ENCODE measurements at places on chromosomes 3 and 15. TPM values are rescaled to one million over a fixed set of nuclear protein-coding genes. Genes with fewer than 3 reads are reported as not detected.
A peak's percentile ranks its signal among the peaks of the same experiment; 100 is the strongest.

- DNase-seq, result no peak
- H3K36me3 ChIP-seq, result no peaks in the 10 kb centered on the region
- H3K4me3 ChIP-seq, result no peak overlapping the region
- no peaks in the 10 kb centered on the region for H3K27me3 ChIP-seq
These were observed 306.3 kb upstream of the CHRM5 start for GRCh38 chr15:33662014-33662413.

- H3K4me3 ChIP-seq, result no peak overlapping the region
- H3K4me1 ChIP-seq, result peaks cover 2% of the 10 kb centered on the region
- no peak for DNase-seq
- H3K36me3 ChIP-seq, result no peaks in the 10 kb centered on the region
- peaks cover 5% of the 10 kb centered on the region for H3K27me3 ChIP-seq
These were observed 16.1 kb upstream of the GYG1 start for GRCh38 chr3:148975248-148975647.

- DNase-seq, result no peak
- no peak overlapping the region for H3K27ac ChIP-seq
- peaks cover 6% of the 10 kb centered on the region for H3K27me3 ChIP-seq
- H3K36me3 ChIP-seq, result no peaks in the 10 kb centered on the region
These were observed 50.4 kb upstream of the CASR start for GRCh38 chr3:122132949-122133540.

DNA sequence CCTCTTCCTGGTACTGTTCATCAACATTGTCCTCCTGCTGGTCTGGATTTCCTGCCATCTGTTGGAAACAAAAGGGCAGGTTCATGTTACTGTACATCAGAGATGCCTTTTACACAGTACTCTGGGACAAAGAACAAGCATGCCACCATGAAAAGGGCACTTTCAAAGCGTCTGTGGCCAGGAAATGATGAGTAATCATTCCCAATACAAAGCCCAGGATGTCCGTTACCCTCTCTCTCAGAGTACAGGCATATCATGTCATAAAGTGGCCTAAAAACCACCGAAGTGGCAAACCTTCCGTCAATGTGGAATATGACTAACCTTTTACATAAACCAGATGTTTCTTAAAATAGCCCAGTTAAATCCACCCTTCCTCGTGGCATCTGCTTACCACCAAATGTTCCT is 71.2 kb downstream of the GOLIM4 start:
- peak overlapping the region; percentile 18 for H3K4me3 ChIP-seq
- H3K36me3 ChIP-seq, result peaks cover 15% of the 10 kb centered on the region
- DNase-seq, result peak; percentile 72
- H3K4me1 ChIP-seq, result peaks cover 21% of the 10 kb centered on the region

GRCh38 chr3:72530426-72530825 is 317.8 kb downstream of the SHQ1 start:
- H3K27me3 ChIP-seq, result peaks cover 13% of the 10 kb centered on the region
- H3K4me1 ChIP-seq, result peaks cover 6% of the 10 kb centered on the region
- no peak for DNase-seq
- H3K4me3 ChIP-seq, result no peak overlapping the region

DNA sequence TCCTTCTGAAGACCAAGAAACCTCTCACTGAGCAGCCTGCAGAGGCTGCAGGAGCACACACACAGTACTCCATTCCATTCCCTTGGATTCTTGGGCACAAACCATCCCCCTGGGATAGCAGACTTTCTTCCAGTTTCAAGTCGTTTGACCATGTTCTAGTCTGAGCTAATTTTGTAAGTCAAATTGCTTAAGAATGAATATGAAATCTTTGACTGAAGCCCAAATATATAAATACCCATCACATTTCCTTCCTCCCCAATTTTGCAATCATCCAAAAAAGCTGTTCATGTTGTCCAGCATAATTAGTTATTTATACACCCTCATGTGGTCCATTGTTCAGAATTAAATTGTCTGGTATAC is 231.2 kb upstream of the TPRG1 start:
- H3K27ac ChIP-seq, result no peak overlapping the region
- H3K4me1 ChIP-seq, result no peaks in the 10 kb centered on the region
- no peaks in the 10 kb centered on the region for H3K36me3 ChIP-seq
- DNase-seq, result no peak

- peaks cover 5% of the 10 kb centered on the region for H3K4me1 ChIP-seq
- H3K36me3 ChIP-seq, result no peaks in the 10 kb centered on the region
- peak overlapping the region; percentile 54 for H3K4me3 ChIP-seq
- peak; percentile 57 for DNase-seq
- no peak overlapping the region for H3K27ac ChIP-seq
- no peaks in the 10 kb centered on the region for H3K27me3 ChIP-seq
These were observed 127.6 kb upstream of the LMOD3 start for GRCh38 chr3:69250014-69250413.

GRCh38 chr3:16370872-16371740 is 106.1 kb downstream of the OXNAD1 start:
- no peak overlapping the region for H3K4me3 ChIP-seq
- H3K27ac ChIP-seq, result peak overlapping the region; percentile 86
- no peaks in the 10 kb centered on the region for H3K27me3 ChIP-seq
- peaks cover 88% of the 10 kb centered on the region for H3K36me3 ChIP-seq

- no peaks in the 10 kb centered on the region for H3K36me3 ChIP-seq
- H3K27me3 ChIP-seq, result peaks cover 11% of the 10 kb centered on the region
- H3K4me3 ChIP-seq, result no peak overlapping the region
- no peak overlapping the region for H3K27ac ChIP-seq
- no peak for DNase-seq
These were observed 39.2 kb upstream of the POLR2M start for GRCh38 chr15:57667171-57667849.

- H3K27me3 ChIP-seq, result no peaks in the 10 kb centered on the region
- H3K4me1 ChIP-seq, result peaks cover 9% of the 10 kb centered on the region
- no peak overlapping the region for H3K4me3 ChIP-seq
- no peaks in the 10 kb centered on the region for H3K36me3 ChIP-seq
These were observed 27.6 kb downstream of the SPTBN5 start for GRCh38 chr15:41866263-41866703.

GRCh38 chr3:108461661-108462111 is 48.7 kb downstream of the MYH15 start:
- H3K4me1 ChIP-seq, result no peaks in the 10 kb centered on the region
- no peak for DNase-seq
- peaks cover 1% of the 10 kb centered on the region for H3K27me3 ChIP-seq
- H3K4me3 ChIP-seq, result no peak overlapping the region

GRCh38 chr3:129535075-129535474 is 6.6 kb downstream of the RHO start:
- H3K4me3 ChIP-seq, result no peak overlapping the region
- H3K27me3 ChIP-seq, result no peaks in the 10 kb centered on the region
- no peaks in the 10 kb centered on the region for H3K36me3 ChIP-seq
- no peak for DNase-seq
- H3K4me1 ChIP-seq, result no peaks in the 10 kb centered on the region

GRCh38 chr3:183339461-183340086 is 86.5 kb downstream of the B3GNT5 start:
- peaks cover 7% of the 10 kb centered on the region for H3K4me1 ChIP-seq
- no peaks in the 10 kb centered on the region for H3K27me3 ChIP-seq
- H3K36me3 ChIP-seq, result peaks cover 3% of the 10 kb centered on the region

- H3K36me3 ChIP-seq, result no peaks in the 10 kb centered on the region
- no peak overlapping the region for H3K27ac ChIP-seq
- H3K4me1 ChIP-seq, result peaks cover 7% of the 10 kb centered on the region
- no peak overlapping the region for H3K4me3 ChIP-seq
These were observed 91.2 kb downstream of the SEMA5B start for GRCh38 chr3:122936335-122936734.

GRCh38 chr3:61200270-61200669 is 51.0 kb downstream of the FHIT start:
- DNase-seq, result no peak
- H3K4me1 ChIP-seq, result peaks cover under 1% of the 10 kb centered on the region
- peaks cover 2% of the 10 kb centered on the region for H3K36me3 ChIP-seq
- no peak overlapping the region for H3K27ac ChIP-seq
- H3K27me3 ChIP-seq, result no peaks in the 10 kb centered on the region

- peaks cover 4% of the 10 kb centered on the region for H3K4me1 ChIP-seq
- DNase-seq, result no peak
- H3K27me3 ChIP-seq, result peaks cover 34% of the 10 kb centered on the region
- no peaks in the 10 kb centered on the region for H3K36me3 ChIP-seq
- no peak overlapping the region for H3K27ac ChIP-seq
These were observed 543 bp downstream of the ARPIN start for GRCh38 chr15:89912145-89912673.

DNA sequence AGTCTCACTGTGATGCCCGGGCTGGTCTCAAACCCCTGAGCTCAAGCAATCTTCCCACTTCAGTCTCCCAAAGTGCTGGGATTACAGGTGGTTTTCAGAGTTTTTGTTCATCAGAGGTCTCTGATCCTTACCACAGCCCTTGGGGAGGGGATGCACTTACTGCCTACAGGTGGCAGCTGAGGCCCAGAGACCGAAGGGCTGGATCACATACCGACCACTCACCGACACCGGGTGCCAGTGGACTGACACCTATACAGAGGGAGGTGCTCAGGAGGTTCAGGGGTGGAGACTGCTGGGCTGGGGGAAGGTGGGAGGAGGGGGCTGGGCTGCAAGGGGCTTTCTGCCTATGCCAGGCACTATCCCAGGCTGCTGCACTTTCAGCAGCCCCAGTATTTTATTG is 19.5 kb downstream of the DUSP7 start:
- H3K4me3 ChIP-seq, result no peak overlapping the region
- H3K27me3 ChIP-seq, result no peaks in the 10 kb centered on the region
- H3K27ac ChIP-seq, result no peak overlapping the region
- H3K36me3 ChIP-seq, result no peaks in the 10 kb centered on the region
- peak; percentile 23 for DNase-seq

- DNase-seq, result no peak
- no peak overlapping the region for H3K27ac ChIP-seq
- H3K27me3 ChIP-seq, result no peaks in the 10 kb centered on the region
- no peak overlapping the region for H3K4me3 ChIP-seq
- H3K36me3 ChIP-seq, result no peaks in the 10 kb centered on the region
These were observed 942.0 kb downstream of the SQOR start for GRCh38 chr15:46576646-46577395.

- H3K4me3 ChIP-seq, result no peak overlapping the region
- no peaks in the 10 kb centered on the region for H3K4me1 ChIP-seq
- no peak for DNase-seq
- H3K27ac ChIP-seq, result no peak overlapping the region
These were observed 680.1 kb downstream of the EPHA3 start for GRCh38 chr3:89787485-89787884.

DNA sequence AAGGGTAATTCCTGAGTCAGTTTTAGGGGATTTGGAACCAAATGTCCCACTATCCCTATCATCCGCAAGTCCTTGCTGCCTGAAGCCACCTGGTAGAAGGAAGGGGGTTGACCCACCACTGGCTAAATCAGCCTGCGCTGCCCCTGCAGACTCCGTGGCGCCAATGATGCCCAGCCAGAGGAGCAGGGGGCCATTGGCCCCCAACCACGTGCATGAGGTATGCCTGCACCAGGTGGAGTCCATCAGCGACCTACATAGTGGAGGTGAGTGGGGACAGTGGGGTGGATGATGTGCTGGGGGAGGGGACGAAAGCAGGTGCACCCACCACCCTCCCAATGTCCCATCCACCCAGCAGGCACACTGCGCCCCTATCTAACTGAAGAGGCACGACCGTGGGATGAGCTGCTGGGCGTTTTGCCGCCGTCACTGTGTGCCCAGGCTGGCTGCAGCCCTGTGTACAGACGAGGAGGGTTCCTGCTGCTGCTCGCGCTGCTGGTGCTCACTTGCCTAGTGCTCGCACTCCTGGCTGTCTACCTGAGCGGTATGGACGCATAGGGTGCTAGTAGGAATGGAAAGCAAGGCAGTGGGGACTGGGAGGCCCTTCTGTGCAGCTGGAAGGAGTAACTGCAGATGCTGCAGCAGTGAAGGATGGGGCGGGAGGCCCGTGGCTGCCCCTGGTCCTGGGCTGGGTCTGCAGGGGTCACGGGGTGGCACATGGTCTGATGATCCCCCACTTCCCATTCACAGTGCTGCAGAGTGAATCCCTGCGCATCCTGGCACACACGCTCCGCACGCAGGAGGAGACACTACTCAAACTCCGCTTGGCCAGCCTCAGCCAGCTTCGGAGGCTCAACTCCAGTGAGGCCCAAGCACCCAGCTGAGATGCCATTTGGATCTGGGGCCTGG is 5.7 kb downstream of the IFRD2 start:
- peaks cover 37% of the 10 kb centered on the region for H3K36me3 ChIP-seq
- H3K4me3 ChIP-seq, result no peak overlapping the region
- H3K27me3 ChIP-seq, result no peaks in the 10 kb centered on the region
- no peak overlapping the region for H3K27ac ChIP-seq
- no peak for DNase-seq

GRCh38 chr3:42652251-42652610 is 1.3 kb upstream of the ZBTB47 start:
- DNase-seq, result no peak
- peaks cover 6% of the 10 kb centered on the region for H3K4me1 ChIP-seq
- peaks cover 5% of the 10 kb centered on the region for H3K27me3 ChIP-seq
- H3K4me3 ChIP-seq, result no peak overlapping the region
- no peak overlapping the region for H3K27ac ChIP-seq

DNA sequence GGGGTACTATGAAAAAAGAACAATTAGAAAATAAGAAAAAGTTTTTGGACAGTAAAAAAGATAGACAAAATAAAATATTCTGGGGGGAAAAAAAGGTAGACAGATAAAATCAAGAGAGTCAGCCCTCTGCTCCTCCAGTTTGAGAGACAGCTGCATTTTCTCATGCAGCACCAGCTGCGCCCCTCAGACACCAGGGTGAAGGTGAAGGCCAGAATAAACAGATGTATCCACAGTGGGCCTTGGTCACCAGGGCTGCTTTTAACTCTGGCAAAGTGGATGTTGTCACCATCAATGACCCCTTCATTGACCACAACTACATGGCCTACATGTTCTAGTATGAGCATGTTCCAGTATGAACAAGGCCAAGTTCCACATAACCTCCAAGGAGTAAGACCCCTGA is 13.9 kb upstream of the RNF7 start:
- no peak overlapping the region for H3K4me3 ChIP-seq
- peaks cover 12% of the 10 kb centered on the region for H3K27me3 ChIP-seq
- no peak overlapping the region for H3K27ac ChIP-seq

GRCh38 chr15:31268911-31269784 is 57.5 kb upstream of the KLF13 start:
- no peak overlapping the region for H3K4me3 ChIP-seq
- no peaks in the 10 kb centered on the region for H3K27me3 ChIP-seq
- no peak for DNase-seq
- peaks cover 46% of the 10 kb centered on the region for H3K4me1 ChIP-seq

- no peak for DNase-seq
- H3K27ac ChIP-seq, result no peak overlapping the region
- no peaks in the 10 kb centered on the region for H3K27me3 ChIP-seq
- peaks cover 72% of the 10 kb centered on the region for H3K36me3 ChIP-seq
These were observed 219.4 kb upstream of the BHLHE40 start for GRCh38 chr3:4759689-4760312.

GRCh38 chr3:162973428-162973917 is 1476.9 kb downstream of the OTOL1 start:
- DNase-seq, result no peak
- no peak overlapping the region for H3K27ac ChIP-seq
- no peaks in the 10 kb centered on the region for H3K27me3 ChIP-seq

CERS3 gene
- not detected for total RNA-seq

MCF2L2 gene
- total RNA-seq, result 3.5 TPM

IL17RB gene
- total RNA-seq, result not detected

OR5K1 gene
- total RNA-seq, result not detected

GALK2 gene
- 26.8 TPM for total RNA-seq

PP2D1 gene
- not detected for total RNA-seq

KLHL6 gene
- total RNA-seq, result 32.6 TPM

B3GNT5 gene
- 25.8 TPM for total RNA-seq

MNS1 gene
- 0.29 TPM for total RNA-seq

EXOSC7 gene
- total RNA-seq, result 80.7 TPM

TMEM87A gene
- 23.6 TPM for total RNA-seq

SLC22A14 gene
- not detected for total RNA-seq
